Putamen (tissue), 1 donor: ENCODE measurements at places on chromosomes 1 and 21.

DNA sequence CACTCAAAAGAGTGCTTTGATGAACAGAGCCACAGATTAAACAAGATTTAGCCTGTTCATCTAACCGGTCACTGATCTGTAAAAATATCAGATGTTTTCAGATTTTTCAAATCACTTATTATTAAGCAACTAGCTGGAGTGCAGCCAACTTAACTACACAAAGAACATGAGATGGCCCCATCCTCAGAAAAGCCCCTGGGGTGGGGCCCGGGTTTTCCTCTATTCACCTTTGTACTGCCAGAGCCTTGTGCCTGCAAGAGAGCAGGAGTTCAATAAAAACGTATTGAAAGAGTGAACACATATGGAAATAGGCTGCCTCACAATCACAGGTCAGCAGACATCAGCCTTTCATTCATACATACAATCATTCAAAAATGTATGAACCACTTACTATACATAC is 516.1 kb downstream of the OMA1 start:
- DNase-seq: no peak

GRCh38 chr1:235073968-235074522 is 54.6 kb downstream of the TOMM20 start:
- DNase-seq: no peak

- no peak for DNase-seq
Measured at GRCh38 chr1:119046785-119047438, 58.8 kb upstream of the TBX15 start.

DNA sequence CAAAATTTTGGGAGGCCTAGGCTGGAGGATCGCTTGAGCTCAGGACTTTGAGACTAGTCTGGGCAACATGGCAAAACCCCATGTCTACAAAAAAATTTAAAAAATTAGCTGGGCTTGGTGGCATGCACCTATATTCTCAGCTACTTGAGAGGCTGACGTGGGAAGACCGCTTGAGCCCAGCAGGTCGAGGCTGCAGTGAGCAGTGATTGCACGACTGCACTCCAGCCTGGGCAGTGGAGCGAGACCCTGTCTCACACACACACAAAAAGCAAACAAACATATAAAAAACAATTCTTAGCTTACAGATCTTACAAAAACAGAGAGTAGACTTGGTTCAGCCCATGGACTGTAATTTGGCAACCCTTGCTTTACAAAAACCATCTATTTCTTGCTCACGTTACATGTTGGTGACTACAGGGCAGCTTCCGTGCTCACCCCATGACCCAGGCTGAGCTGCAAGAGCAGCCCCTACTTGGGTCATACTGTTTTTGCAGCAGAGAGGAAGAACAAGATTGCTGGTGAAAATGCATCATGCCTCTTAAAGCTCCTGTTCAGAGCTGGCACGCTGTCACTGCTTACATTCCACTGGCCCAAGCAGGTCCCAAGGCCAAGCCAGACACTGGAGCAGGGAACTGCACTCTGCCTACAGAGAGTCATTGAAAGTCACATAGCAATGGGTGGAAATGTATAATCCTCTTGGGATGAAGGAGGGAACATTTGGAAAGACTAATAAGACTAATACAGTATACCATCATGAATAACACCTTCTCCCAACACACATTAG is 13.4 kb upstream of the ZBTB8A start:
- no peak for DNase-seq

GRCh38 chr1:233112186-233113008 is 162.0 kb downstream of the NTPCR start:
- DNase-seq: no peak

- DNase-seq: no peak
Measured at GRCh38 chr1:53580009-53580400, 120.8 kb downstream of the DMRTB1 start.

- no peak for DNase-seq
Measured at GRCh38 chr1:82390627-82391026, 589.9 kb downstream of the ADGRL2 start.

GRCh38 chr21:16797966-16798365 is 714.9 kb upstream of the CXADR start:
- no peak for DNase-seq

GRCh38 chr1:220877377-220878095 is 1.7 kb upstream of the HLX start:
- no peak for DNase-seq
